Lung (tissue), 17 donors: ENCODE measurements at places on chromosomes 12 and 14. TPM values are rescaled to one million over a fixed set of nuclear protein-coding genes. Genes with fewer than 3 reads are reported as not detected.
A peak's percentile ranks its signal among the peaks of the same experiment; 100 is the strongest.

The PLEKHH1 gene
- total RNA-seq: 9.3 TPM

- DNase-seq: no peak
These were observed 148.7 kb upstream of the PDZRN4 start for GRCh38 chr12:41039461-41039860.

GRCh38 chr12:45324391-45324790, 108.5 kb downstream of the ANO6 start:
- DNase-seq: no peak

DNA sequence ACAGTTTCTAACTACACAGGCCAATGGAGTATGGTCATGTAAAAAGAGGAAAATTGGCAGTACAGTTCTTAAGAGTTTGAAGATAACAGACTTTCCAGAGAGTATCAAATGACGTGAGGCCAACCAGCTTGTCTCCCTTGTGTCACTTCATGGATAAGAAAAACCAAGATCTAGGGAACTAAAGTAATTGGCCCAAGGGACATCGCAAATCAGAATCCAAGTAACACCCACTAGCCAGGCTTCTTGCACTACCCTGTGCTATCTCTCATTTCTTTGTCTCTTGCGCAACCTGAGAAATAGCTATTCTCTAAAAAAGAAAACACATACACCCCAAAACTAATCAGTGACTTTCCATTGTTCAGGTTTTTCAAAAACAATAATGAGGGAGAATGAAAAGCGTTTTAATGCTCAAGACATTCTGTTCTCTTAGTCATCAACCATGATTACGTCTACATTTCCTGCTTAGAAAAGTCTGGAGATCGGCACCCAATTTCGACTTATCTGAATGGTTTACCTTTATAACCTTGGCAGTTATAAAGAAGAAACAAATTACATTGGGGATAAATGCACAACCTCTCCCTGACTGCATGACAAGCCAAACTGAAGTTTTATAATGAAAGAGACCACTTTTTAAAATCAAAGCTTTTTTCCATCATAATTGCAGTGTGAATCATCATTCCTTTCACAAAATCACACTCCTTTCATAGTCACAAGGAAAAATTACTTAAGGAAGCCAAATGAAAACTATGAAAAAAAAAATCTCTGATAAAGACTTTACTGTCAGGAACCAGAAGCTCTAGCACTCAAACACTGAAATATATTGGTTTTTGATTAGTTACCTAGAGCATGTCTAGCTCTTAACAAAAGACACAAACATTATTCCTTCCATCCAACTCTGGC, 42.1 kb downstream of the TMTC1 start:
- peak; percentile 20 for DNase-seq

DNA sequence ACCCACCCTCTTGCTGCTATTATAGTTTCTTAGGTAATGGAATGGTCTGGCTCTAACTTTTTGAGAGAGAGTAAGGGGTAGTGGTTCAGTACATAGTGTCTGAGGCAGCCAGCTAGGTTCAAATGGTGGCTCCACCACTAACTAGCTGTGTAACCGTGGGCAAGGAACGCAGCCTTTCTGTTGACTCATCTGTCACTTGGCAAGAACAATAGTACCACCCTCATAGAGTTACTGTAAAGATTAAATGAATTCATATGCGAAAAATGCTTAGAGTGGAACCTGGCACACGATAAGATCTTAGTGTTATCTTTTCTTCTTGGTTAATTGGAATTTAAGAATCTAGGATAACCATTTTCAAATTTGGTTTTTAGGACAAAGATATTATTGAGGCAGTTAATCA, 14.0 kb downstream of the CCDC62 start:
- no peak for DNase-seq

DNA sequence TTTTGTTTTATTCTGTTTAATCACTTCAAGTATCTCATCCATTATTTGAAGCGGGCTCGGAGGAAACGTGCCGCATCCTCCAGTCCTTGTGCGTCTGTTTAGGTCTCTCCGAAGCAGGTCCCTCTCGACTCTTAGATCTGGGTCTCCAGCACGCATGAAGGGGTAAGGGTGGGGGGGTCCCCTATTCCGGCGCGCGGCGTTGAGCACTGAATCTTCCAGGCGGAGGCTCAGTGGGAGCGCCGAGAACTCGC, 311 bp upstream of the LGR5 start:
- DNase-seq: no peak

DNA sequence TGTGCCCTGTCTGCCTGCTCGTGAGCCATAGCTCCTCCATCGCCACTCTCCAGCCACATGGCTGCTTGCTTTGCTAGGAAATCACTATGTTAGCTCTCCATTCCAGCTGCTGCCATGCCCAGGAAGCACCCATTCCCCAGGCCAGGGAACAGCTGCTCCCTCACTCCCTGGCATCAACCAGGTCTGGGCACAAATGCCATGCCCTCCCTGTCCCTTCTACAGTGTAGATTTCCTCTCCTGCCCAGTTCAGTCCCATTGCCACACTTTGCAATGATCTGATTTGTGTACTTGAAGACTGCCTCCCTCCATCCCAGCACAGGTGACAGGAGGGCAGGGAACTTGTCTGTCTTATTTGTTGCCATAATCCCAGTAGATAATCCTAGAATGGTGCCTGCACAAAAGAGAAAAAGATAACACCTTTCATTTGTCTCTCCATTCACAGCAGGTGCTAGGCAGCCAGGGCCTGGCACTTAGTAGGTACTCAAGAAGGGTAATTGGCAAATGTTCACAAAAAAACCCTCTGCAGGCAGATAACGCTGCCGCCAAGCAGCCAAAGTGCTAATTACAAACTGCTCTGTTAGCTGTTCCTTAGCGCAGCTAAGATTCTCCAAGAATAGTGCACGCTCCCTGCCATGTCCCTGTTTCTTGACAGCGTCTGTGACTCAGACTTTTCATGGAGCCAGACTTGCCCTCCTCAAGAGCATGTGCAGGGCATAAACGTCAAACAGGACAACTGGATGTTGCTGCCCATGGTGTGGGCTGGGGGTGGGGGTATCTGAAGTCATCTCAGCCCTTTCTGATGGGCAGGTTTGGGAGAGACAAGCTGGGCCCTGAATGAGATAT, 69.1 kb downstream of the ARL6IP4 start:
- no peak for DNase-seq

- DNase-seq: no peak
These were observed 45.4 kb upstream of the CCND2 start for GRCh38 chr12:4228122-4228580.
